ENCODE measurements at places on chromosomes 11 and 22. TPM values are rescaled to one million over a fixed set of nuclear protein-coding genes. Genes with fewer than 3 reads are reported as not detected.

DNA sequence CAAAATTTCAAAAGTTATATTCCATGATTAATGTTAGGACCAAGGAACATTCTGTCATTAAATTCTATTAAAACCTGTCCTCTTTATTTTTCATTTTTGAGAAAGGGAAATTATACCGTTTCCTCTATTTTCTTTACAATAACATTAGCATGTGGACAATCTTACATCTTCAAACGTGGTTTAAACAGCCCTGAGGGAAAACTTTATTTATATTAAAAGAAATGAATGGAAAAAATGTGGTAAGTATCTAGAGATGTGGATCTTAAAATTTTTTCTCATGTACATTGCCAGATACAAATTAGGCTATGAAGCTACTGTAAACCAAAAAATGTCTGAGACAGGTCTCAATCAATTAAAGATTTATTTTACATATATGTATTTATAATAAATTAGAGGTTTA lies 18.9 kb upstream of the FIBIN start:
- DNase-seq: no peak

DNA sequence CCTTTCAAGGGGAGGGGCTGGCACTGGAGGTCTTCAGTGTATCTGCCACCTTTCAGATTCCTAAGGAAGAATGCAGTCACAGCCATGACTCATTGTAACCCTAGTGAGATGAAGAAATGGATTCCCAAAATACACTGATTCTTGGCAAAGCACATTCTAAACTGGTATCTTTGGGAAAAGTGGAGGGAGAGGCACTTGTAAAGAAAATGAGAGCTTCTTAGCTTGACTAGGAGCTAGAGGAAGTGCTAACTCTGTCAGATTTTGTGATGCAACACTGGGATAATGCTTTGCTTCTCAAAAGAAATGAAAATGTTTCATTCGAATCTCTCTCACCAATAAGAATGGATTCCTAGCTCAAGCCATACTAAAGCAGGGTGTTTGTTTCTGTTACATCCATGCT lies 14.3 kb downstream of the NRIP3 start:
- DNase-seq: no peak

CASP5 gene
- total RNA-seq: not detected

POLD4 gene
- total RNA-seq: 23.8 TPM

ACR gene
- not detected for total RNA-seq

Measured in activated T-cell treated with anti-CD3 and anti-CD28 coated beads, Interleukin-2, amount 50 U/mL, for 4 hours (primary cell).